GM12864 (cell line): ENCODE measurements at places on chromosomes 3 and 15.

DNA sequence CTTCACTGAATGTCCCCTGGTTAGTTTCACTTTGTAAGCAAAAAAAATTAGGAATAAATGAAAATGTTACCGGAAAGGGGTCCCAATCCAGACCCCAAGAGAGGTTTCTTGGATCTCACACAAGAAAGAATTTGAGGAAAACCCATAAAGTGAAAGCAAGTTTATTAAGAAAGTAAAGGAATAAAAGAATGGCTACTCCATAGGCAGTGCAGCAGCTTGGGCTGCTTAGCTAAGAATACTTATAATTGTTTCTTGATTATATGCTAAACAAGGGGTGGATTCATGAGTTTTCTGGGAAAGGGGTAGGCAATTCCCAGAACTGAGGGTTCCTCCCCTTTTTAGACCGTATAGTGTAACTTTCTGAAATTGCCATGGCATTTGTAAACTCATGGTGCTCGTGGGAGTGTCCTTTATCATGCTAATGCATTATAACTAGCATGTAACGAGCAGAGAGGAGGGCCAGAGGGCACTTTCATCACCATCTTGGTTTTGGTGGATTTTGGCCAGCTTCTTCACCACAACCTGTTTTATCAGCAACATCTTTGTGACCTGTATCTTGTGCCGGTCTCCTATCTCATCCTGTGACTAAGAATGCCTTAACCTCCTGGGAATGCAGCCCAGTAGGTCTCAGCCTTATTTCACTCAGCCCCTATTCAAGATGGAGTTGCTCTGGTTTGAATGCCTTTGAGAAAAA is 41.0 kb upstream of the CMSS1 start:
- DNase-seq = no peak

DNA sequence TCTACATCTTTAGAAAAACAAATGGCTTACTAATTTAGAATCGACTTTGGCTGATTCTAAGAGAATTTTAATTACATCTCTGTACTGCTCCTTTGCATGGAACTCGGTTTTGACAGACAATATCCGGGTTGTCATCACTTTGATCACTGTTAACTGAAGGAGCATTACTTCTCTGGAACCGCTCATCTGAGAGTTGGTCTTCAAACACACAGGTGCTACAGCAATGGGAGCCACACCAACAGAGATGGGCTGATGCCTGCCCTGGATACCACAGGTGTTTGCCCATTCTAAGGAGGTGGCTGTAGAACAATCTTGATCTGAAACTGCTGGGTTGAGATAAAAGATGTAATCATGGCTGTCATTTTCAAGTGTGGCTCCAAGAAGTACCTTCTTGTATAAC is 21.6 kb downstream of the LINS1 start:
- DNase-seq = no peak

DNA sequence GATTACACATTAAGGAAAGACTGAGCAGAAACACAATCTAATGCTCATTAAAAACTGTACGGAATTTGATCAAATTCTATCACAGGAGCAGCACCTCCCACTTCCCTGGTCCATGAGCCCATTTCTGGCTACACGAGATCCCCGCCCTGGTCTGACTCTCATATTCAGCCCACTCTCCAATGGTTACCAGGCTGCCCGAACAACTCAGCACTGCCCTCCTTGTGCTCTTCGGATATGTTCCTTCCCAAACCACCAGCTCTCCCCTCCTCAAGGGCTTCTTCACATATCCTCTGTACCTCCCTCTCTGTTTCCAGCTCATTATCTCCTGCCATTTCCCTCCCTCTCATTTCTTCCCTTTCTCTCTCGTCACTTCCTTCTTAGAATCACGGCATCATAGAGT is 180.5 kb downstream of the RSL24D1 start:
- no peak for DNase-seq

- DNase-seq = no peak
Observed at GRCh38 chr3:172751175-172751704, 714 bp downstream of the ECT2 start.

- DNase-seq = peak; percentile 33
Observed at GRCh38 chr15:75171408-75171807, 30.3 kb upstream of the C15orf39 start.

DNA sequence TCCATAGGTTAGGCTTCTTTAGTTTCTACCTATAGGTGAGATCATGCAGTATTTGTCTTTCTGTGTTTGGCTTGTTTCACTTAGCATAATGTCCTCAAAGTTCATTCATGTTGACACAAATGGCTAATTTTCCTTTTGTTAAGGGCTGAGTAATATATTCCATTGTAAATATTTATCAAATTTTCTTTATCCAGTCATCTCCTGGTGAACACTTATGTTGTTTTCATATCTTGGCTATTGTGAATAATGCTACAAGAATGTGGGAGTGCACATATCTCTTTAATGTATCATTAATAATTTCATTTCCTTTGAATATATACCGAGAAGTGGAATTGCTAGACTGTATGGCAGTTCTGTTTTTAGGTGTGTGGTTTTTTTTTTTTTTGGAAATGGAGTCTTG is 250.9 kb upstream of the SEMA6D start:
- no peak for DNase-seq

GRCh38 chr3:78506581-78507195 is 1261.1 kb downstream of the ROBO1 start:
- DNase-seq = no peak

DNA sequence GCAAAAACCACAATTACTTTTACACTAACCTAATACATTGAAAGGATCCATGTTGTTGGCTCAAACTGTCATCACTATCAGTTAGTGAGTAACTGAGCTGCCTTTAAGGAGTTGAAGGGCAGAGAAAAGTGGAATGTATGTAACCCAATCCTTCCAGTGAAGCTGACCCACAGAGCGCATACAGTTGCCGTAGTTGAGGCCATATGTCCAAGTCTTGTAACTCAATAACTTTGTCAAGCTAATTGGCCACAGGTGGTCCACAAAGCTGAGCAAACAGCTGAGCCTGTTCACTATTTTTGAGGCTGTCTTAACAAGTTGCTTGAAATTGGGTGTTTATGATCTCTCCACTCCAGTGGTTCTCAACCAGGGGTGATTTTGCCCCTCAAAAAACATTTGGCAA is 169.0 kb upstream of the SLC24A5 start:
- DNase-seq = no peak

- DNase-seq = no peak
Observed at GRCh38 chr15:57461541-57461940, 85.2 kb downstream of the CGNL1 start.

DNA sequence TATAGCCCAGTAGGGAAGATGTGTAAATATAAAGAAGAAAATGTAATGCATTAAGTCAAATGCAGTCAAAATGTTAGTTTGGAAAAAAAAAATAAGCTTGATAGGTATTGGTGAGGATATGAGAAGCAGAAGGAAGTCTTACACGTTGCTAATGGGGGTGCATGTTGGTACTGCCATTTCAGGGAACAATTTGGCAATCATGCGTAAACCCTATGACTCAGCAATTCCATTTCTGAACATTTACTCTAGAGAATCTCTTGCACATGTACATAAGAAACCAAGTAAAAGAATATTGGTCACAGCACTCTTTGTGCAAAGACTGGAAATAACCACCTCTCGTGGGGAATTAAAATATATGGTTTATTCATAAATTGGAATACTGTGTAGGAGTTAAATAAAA is 35.5 kb upstream of the TIMP4 start:
- DNase-seq = peak; percentile 68

GRCh38 chr3:45988804-45989203 is 6.8 kb downstream of the FYCO1 start:
- no peak for DNase-seq

- DNase-seq = no peak
Observed at GRCh38 chr15:45156744-45157455, 27.1 kb downstream of the DUOX1 start.

- DNase-seq = no peak
Observed at GRCh38 chr3:158762701-158763100, 30.4 kb upstream of the RARRES1 start.

DNA sequence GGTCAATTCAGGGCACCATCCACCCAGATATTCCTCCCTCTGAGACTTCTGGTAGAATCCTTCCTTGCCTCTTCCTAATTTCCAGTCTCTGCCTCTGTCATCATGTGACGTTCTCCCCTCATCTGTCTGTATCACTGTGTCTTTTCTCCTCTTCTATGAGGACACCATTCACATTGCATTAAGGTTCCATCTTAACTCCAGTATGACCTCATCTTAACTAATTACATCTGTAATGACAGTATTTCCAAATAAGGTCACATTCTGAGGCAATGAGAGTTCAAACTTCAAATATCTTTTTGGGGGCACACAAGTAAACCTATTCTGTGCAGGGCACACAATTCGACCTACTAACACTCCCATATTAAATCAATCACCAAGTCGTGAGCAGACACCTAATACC is 169.7 kb downstream of the FHIT start:
- no peak for DNase-seq

GRCh38 chr15:92166029-92166428 is 227.7 kb upstream of the ST8SIA2 start:
- no peak for DNase-seq

GRCh38 chr3:109050591-109051167 is 67.3 kb downstream of the MORC1 start:
- DNase-seq = peak; percentile 29

DNA sequence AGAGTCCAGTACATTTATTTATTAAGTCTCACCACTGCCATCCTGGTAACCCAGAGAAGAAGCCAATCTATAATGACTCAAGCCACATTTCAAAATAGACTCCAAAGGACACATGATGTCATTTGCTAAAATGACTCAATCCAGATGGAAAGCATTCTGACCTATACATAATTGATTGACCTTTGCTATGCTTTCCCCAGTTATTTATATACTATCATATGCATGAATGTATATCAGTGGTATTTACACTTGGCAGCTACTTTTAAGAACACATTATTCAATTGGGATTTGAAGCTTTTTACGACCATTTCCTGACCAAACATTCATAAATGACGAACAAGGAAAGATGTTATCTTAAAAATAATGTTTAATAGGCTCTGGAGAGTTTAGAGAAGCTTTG is 297.2 kb downstream of the FHIT start:
- no peak for DNase-seq

GRCh38 chr3:115644391-115644790 is 21.1 kb downstream of the GAP43 start:
- no peak for DNase-seq
